Hypothalamus (tissue), 51 donors: ENCODE measurements at places on chromosomes 4 and X.

DNA sequence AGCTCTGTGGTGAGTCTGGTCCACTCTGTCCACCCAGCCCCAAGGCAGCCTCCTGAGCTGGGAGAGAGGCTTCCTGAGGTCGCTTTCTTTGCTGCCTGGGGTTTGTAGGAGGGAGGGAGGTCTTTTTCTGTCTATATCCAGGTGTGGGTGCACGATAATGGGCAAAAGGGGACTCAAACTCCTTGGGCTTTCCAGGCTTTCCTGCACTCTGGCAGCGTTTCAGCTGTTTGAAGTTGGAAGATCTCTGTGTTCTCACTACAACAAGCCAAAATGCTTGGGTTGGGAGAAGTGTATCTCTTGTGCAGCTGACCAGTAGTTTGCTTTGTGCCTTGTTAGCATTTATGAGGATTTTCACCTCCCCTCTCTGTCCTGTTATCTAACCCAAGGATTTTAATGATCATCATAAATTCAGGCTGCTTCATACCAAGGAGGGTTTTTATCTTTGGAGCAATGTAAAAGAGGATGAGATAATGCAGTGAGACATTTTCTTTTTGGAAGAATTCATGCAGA lies 126.3 kb downstream of the REPS2 start:
- DNase-seq = no peak

GRCh38 chr4:51843309-51844152 lies 578 bp downstream of the DCUN1D4 start:
- no peak for DNase-seq

DNA sequence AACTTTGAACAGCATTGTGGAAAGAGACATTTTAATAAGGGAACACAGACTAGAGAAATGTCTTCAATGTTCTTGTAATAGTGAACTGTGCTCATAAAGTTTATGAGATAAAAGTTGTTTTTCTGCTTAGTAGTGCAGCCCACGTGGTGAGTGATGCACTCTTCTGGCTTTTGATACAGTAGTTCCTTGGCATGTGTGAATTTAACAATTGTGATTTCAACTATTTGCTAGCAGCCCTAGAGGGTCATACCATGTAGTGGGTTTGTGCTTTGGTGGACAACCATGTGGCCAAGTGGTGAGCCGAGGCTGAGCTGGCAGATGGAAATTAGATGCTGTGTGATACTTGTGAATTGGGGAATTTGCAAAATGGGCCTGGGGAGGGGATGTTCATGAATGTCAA lies 116.2 kb upstream of the SLC4A4 start:
- DNase-seq = no peak

GRCh38 chr4:122776916-122777315 lies 44.4 kb downstream of the BBS12 start:
- no peak for DNase-seq

DNA sequence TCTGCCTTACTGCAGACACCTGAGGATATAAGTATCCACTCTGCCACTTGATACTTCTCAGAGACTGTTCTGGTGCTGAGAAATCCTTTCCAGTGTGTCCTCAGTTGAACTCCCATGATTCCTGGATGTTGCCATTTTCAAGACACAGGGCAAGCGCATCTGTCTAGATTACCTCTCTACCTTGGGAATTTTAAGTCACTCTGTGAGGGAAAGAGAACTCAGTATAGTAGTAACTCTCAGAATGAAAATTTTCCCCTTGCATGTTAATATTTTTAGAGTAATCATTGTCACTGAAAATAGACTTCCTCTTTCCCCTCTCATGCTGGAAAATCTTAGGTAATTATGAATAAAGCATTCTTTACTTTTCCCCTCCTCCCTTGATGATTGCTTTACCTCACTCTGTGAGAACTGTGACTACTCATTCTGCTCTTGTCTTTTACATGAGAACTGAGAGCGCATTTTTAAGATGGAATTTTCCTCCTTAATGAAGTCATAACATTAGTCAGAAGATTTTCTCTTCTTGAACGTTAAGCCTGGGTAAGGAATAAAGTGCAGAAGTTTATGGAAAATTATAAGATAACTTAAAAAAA lies 45.0 kb downstream of the TET2 start:
- no peak for DNase-seq

DNA sequence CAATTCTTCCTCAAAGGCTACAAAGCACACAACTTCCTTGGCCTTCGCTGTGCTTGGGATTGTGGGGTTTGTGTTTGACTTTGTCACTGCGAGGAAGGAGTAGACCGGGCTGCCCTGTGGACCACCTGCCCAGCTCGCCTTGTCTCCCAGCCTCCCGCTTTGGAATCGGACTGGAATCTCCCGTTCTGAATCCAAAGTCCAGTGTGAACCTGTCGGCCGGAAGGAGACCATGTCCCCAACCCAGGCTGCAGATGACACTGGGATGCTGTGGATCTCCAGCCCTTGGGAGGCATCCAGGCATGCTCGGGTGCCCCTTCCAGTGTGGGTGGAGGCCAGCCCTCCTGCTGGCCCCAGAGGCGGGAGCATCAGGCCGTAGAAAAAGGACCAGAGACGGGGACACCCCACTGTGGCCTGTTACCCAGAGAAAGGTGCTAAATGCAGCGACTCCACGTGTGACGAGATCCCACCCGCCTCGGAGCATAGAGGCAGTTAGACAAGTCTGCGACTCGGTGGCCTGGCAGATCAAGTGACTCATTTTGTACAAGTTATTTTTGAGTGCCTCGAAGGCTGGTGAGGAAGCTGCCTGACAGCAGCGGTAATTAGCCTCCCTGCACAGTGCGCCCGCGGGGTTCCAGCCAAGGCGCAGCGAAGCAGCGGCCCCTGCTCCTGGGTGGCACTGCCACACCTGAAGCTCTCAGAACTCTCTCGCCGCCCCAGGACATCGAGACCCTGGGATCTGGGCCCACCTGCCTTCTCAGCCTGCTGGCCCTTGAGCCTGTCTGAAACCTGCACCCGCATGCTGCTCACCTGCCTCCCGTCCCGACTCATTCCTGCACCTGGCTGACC lies 57.5 kb downstream of the ADRA2C start:
- no peak for DNase-seq

GRCh38 chr4:145736241-145736831 lies 56.4 kb downstream of the C4orf51 start:
- no peak for DNase-seq

DNA sequence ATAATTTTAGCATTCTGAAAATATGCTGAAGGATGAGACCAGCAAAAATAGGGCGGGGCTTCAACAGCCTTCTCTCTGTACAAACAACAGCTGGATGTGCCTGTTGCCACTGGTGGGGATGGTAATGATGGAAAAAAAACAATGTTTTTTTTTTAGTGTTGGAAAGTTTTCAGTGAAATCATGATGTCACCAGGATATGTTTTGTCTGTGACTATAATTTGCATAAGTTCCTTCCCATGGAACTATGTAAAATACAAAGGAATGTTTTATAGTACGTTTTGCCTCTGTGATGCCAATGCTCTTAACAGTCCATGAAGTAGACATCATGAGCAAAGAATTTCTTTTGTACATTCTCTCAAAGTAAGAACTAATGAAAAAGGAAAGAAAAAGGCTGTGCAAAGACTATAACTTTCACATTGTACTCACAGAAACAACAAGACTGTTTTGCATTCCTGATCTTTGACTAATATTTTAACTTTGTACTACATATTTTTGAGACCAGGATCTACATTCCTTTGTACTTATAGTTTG lies 589.7 kb downstream of the SPRY1 start:
- no peak for DNase-seq

- no peak for DNase-seq
Measured at GRCh38 chr4:11869191-11869870, 440.6 kb upstream of the HS3ST1 start.

GRCh38 chrX:68721991-68722860 lies 74.8 kb downstream of the STARD8 start:
- no peak for DNase-seq

DNA sequence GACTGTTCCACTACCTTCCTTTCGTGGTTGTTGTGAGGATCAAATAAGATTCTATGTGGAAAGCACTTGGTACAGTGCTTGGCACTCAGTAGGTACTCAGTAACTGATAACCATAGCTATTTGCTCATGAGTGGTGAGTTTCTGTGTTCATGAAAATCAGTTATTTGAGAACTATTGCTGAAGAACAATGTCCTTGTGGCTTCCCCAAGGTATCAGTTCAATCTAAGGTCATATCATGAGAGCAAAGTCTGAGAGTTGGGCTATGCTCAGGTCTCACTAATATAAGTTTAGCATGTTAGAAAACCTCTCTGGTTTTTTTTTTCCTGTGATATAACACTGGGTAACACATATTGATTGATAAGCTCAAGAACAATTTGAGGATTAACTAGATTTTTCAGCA lies 147.8 kb downstream of the GRIA3 start:
- DNase-seq = no peak

GRCh38 chrX:155262970-155263754 lies 1.1 kb downstream of the RAB39B start:
- DNase-seq = no peak

DNA sequence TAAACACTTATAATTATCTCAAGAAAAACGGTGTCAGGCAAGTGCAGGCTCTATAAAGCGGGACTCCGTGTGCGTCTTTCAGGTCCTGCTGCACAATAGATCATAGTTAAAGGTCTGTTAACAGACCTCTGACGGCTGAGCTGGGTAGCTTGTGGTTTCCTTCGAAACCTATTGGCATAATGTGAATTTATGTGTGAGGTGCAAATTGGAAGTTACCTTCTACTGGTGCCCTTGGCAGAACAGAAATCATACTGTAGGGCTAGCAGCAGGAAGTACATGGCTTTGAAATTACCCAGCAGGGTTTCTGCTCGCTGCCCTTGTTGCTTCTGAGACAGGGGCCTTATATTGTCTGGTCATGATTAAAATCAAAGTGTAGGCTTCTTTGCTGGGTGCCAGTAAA lies 216.4 kb upstream of the HAND2 start:
- no peak for DNase-seq

DNA sequence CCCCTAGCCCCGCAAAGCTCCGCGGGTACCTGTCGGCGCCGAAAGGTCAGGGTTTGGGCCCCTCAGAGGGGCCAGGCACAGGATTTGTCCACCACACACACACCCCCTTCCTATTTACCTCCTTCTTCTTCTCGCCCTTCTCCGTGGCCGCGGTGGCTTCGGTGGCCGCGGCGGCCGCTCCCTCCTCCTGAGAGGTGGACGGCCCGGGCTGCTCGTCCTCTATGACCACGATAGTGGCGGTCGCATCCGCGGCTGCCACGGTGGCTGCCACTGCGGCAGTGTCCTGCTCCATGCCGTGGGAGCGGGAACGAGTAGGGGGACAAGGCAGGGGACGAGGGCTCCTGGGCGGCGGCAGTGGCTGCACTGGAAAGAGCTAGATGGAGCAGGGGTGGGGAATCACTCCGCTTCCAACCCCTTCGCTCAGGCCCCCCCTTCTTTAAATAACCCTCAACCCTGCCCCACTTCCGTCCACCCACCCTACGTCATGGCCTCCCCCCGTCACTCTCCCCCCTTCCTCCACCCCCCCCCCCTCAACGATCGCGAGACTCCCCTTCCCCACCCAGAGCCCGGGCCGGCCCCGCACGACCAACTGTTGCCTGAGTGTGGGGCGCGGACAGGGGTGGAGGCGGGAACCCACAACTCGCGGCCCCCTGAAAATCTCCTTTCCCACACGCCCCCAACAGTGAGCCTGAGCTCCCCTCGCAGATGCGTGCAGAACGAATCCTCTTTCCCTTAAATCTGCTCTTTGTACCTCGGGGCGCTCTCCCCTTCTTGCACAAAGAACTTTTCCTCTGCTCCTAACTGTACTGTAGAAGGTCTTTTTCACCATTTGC lies at the start of gene SMARCA1:
SMARCA1 (minus strand) TSS at position 412 of the 833 bp plus-strand sequence; CDS start at position 292, 120 bp downstream.
- peak; percentile 6 for DNase-seq

DNA sequence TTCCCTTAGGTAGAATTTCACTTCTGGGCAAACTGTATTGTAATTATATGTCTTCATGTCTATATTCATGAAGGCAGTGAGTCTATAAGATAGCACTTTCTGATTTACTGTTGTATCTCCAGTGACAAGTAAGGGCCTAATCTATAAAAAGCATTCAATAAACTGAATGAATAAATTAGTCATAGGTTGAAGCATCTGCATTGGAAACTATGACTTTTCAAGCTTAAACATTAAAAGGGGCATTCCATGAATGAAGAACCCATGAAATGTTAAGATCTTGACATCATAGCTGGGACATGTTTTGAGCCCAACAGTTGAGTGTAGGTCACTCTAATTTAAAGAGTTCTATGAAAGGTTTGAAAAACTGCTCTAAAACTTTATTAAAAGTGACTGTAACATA lies 159.3 kb upstream of the LCORL start:
- DNase-seq = no peak

GRCh38 chr4:173707658-173708419 lies 177.8 kb upstream of the HAND2 start:
- DNase-seq = no peak

DNA sequence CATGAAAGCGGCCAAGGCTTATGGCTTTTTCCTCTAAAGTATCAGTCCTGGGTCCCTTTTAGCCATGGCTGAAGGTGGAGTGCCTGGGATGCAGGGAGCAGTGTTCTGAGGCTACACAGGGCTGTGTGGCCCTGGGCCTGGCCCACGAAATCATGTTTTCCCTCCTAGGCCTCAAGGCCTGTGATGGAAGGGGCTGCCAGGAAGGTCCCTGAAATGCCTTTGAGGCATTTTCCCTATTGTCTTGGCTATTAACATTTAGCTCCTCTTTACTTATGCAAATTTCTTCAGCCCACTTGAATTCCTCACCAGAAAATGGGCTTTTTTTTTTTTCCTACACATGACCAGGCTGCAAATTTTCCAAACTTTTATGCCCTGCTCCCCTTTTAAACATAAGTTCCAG lies 657.0 kb downstream of the DACH2 start:
- no peak for DNase-seq

DNA sequence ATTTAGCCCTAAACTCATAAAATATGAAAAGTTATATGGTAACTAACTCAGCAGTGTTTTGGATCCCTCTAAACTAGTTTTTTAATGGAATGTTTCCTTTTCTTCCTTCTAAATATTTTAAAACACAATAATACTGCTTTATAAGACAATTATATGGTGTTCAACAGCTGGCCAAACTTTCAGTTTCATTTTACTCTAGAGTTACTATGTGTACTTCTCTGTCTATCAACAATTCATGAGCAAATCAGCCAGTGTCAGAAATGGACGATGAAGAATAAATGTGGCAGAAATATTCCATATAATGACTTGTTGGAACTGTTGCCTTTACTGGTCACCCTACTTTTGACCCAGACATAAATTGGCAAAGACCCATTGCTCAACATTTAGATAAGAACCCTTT lies 64.8 kb upstream of the CXXC4 start:
- DNase-seq = no peak

DNA sequence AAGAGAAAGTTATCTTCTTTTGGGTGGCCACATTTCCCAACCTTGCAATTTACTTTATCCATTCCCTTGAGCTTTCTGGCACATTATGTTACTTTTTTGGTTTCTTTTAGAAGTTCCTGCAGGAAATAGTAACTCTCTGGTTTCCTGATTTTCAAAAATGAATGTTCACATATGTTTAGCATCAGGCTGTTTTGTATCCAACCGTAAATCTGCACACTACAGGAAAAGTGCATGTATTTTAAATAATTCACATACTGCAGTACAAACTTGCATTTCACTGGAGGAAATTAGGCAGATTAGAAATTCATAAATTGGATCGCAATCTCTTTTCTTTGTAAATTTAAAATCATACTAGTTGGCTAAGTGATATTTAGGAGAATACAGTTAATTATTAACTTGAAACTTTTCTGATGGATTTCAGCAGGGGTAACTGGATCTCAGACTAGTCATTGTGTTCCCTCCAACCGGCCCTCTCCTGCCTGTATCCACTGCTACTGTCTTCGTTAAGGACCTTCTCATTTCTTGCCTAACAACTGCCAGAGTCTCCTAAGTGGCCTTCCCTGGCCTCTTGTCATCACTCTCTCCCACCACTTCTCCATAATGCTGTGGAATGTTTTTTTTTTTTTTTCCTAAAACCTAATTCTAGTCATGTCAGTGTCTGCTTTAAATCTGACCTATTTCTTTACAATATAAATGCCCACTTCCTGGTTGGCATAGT lies 137.2 kb downstream of the UNC5C start:
- DNase-seq = no peak
